Vagina (tissue), 2 donors: ENCODE measurements at places on chromosomes 6 and 20.

- DNase-seq: peak; percentile 69
Measured at GRCh38 chr20:37986873-37987601, 46.2 kb downstream of the TTI1 start.

- no peak for DNase-seq
Measured at GRCh38 chr20:48599106-48599747, 228.6 kb downstream of the PREX1 start.

DNA sequence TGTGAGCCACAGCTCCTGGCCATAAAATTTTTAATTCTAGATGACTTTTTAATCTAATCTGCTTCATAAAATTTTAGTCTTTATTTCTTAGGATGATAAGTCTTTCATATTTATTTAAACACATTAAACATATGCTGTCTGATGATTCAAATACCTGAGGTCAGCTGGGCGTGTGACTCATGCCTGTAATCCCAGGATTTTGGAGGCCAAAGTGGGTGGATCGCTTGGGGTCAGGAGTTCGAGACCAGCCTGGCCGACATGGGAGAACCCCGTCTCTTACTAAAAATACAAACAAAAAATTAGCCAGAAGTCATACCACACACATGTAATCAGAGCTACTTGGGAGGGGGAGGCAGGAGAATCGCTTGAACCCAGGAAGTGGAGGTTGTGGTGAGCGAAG lies 53.1 kb downstream of the RBM24 start:
- no peak for DNase-seq

DNA sequence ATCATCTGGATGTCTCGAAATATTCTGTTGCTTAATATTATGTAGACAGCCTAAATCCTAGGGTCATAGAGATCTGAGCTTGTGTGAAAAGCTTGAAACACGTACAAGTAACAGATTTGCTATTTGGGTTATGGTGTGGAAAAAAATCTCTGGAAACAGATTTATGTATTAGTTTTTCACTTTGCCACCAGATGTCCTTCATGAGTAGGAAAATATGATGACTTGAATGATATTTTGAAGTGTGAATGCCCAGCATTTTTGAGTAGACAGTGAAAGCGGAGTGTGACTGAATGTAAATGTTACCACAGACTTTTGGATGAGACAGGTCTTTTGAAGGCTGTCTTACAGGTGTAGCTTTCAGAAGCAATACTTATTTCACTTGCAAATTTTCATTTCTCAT lies 4.2 kb upstream of the BMP6 start:
- DNase-seq: no peak

DNA sequence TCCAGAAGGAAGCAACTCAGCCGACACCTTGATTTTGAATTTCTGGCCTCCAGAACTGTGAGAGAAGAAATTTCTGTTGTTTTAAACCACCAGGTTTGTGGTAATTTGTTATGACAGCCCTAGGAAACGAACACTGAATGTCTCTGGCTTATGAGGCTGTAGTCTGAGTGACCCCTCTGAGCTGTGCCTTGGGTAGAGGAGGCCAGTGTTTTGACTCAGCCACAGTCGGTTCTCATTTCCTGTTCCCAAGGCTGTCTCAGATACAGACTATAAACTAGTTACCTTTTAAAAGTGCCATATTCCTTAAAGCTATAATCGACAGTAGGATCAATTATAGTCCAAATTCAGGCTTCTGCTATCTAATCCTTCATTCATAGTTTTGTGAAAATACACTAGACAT lies 391.2 kb upstream of the MAP3K7 start:
- no peak for DNase-seq

DNA sequence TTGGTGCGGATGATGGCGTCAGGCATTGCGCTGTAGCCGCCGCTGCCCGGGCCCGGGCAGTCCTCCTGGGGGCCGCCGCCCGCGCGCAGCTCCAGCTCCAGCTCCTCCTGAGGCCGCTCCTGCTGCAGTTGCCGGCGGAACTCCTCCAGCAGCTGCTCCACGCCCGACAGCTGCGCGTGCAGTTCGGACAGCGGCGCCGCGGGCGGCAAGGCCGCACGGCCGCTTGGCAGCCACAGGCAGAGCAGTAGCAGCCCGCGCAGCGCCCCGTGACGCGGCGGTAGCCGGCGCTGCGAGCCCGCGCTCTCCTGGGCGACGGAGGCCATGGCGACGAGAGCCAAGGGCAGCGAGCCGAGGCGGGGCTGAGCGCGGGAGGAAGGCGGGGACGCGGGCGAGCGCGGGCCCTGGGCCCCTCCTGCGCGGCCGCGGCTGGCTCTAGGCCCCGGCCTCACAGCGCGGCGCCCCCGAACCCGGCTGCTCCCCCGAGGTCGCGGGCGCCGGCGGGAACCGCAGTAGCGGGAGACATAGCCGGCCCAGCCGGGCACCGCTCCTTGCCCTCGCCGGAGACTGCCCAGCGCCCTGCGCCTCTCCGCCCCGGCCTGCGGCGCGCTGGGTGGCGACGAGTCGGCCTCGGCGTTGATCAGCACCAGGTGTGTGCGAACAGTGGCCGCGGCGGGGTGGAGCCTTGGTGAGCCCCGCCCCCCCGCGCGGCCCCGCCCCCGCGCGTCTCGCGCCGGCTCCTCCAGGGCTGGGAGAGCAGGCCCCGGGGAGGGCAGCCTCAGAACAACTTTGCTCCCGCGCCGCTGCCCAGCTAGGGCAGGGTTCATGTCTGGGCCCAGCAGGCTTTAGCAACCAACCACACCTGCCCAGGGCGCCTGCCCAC lies at the start of gene LRP11:
Gene LRP11 (minus strand): TSS at position 662 of the 880 bp plus-strand sequence. CDS start 339 bp downstream, at position 323.
- DNase-seq: peak; percentile 79

DNA sequence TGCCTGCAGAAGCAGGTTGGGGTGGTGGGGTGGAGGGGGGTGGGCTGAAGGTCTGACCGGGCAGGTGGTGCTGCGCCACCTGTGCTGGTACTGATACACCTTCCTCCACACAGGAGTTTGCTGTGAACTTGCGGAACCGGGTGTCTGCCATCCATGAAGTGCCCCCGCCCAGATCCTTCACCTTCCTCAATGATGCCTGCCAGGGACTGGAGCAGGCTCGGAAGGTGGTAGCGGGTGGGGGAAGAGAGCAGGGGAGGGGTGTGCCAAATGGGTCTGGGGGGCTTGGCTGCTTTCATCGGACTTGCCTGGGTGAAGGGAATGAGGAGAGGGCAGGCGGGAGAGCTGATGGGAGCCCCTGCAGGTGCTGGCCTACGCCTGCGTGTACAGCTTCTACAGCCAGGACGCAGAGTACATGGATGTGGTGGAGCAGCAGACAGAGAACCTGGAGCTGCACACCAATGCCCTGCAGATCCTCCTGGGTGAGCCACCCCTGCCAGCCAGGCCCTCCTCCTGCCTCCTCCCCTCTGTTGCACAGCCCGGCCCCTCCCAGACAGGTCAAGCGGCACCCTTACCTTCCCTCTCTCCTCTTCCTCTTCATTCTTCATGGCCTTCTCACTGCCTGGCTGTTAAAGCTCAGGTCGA lies 6.7 kb downstream of the DNPH1 start:
- no peak for DNase-seq

GRCh38 chr6:84556541-84557335 lies 207.7 kb downstream of the TBX18 start:
- no peak for DNase-seq

DNA sequence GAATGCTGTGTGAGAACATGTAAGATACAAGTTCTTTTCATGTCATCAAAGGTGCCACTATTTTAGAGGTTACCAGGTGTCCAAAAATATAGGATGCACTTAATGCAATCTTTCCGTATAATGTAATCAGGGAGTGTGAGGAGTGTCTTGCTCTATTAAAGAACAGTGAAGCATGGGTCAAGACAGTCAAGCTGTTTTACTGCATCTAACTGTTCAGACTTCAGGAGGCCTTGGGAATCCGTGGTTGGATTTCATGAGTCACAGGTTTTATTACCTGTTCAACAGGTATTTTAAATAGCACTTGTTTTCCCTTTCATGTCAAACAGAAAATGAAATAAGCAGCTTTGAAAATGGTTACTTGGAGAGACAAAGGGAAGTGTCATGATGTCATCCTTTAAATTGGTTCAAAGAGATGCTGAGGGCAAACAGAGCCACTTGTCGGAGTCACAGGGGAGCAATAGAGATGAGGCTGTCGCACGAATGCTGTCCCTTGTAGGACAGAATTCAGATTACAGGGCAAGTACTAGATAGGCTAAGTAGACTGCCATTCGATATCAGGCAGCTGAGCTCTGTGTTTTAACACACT lies 621.5 kb downstream of the QKI start:
- no peak for DNase-seq

GRCh38 chr20:4544765-4545164 lies 176.9 kb upstream of the PRND start:
- DNase-seq: no peak

- no peak for DNase-seq
Measured at GRCh38 chr6:127026247-127026646, 92.2 kb upstream of the RSPO3 start.

DNA sequence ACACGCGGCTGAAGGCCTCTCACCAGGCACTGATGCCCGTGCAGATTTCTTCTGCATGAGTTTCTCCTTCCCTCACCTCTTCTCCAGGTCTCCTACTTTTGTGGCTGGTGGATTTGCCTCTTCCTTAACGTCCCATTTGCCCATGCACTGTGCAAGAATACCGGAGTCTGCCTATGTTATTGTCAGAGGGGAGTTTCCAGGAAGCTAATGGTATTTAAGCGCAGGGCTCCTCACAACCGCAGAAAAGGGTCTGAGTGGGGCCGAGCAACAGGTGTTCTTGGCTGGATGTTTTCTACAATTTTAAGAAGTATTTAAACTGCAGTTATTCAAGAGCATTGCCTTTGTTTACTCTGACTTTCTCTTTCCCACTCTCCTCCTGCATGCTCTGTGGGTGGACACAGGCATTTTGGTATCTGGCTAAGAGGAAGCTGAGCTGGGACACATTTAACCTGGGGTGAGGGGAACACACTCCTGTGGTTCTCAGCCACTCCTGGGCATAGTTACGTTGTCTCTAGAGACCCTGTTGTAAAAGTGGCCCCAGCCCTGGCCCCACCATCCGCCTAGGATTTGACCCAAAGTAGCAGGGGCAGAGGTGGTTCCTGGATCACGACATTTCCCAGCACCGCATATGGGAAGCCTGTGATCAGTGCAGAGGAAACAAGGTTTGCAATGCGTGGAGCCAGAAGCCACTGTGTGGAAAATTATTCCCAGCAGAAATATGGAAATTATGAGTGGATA lies 34.4 kb downstream of the GGTLC1 start:
- DNase-seq: no peak

- no peak for DNase-seq
Measured at GRCh38 chr6:85453490-85453889, 3.6 kb downstream of the NT5E start.

DNA sequence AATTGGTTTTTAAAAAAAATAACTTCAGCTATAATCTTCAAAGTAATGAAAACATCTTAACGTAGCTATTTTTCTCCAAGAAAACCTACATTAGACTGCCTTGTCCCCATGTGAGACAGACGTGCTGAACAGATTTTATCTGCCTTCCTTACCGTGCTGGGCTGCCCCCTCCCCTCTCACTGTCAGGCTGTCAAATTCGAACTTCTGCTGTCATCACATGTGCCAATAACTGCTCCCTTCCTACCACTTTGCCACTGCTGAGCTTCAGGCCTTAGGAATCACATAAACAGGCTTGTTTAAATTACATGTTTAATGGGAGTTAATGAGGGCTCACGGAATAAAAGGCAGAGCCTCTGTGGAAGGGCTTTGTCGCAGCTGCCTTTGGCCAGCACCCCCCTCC lies 77.0 kb upstream of the NHSL1 start:
- DNase-seq: no peak

- no peak for DNase-seq
Measured at GRCh38 chr6:70398783-70399728, 14.3 kb upstream of the FAM135A start.

DNA sequence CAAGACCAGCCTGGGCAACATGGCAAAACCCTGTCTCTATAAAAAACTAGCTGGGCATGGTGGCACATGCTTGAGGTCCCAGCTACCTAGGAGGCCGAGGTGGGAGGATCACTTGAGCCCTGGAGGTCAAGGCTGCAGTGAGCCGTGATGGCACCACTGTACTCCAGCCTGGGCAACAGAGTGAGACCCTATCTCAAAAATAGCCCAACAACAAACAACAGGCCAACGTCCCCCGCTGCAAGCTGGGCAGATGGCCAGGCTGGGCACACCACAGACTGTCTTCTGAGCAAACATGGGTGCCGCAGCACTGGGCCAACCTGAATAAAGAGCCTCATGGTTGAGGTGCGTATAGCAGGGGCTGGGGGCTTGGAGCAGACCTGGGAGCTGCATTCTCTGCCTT lies 46.6 kb upstream of the SRF start:
- no peak for DNase-seq

DNA sequence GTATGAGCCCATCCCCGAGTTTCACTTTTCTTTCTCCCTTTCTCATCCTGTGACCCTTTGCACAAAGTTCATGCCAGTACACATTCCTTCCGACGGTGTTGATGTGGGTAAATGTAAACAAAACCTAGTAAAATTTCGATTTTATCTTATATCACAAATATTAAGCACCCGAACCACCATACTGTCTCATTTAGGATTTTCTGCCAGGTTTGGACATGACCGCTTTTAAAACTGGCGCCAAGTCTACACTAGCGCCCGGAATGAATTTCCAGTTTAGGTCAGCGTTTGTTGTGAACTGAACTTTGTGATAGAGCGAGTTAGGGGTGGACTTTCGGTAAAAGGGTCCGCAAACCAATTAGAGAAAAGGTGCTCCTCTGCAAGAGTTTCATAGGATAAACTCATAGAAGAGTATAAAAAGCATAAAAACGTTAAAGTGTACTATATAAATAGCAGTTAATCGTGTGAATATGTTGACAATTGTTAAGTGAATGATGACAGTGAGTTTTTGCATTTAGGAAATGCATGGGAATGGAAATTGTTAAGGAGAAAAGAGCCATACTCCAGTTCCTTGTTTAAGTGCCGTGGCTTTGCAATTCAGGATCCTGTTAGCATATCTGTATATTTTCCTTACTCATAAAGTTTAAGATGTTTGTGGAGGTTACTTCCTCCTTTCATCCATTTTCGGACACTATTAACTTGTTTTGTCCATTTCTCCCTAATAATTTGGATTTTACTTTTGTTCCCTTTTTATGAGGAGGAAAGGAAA lies 937 bp downstream of the AKAP7 start:
- no peak for DNase-seq

DNA sequence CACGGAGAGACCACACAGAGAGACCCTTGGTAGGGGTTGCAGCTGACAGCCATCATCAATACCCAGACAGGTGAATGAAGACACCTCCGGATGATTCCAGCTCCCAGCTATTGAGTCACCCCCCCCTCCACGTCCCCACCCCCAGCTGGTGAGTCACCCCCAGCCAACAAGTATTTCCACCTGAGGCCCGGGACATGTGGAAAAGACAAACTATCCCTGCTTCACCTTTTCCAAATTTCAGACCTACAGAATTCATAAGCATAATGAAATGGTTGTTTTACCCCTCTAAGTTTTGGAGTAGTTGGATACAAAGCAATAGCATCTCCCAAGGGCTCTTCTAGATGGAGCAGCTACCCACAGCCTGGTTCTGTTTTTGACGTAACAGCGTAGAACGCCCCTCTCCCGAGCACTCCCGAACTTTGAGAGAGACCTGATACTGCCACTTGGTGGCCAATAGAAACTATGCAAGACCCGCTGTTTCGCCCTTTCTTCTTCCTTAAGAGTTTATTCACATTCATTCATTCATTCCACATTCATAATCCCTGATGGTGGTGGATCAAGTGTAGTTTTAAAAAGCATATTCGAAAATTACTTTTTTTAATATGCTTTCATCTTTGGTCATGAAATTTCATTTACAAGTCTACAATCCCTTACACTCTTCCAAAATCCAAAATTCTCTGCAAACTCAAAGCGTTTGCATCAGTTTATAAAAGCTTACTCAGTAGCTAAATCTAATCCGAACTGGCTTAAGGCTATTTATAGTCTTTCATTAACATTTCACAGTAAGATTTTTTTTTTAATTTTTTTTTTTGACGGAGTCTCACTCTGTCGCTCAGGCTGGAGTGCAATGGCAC lies 15.1 kb upstream of the PPP1R16B start:
- no peak for DNase-seq
